Chondrocyte (in vitro differentiated cells): ENCODE measurements at places on chromosomes 1 and 21.

DNA sequence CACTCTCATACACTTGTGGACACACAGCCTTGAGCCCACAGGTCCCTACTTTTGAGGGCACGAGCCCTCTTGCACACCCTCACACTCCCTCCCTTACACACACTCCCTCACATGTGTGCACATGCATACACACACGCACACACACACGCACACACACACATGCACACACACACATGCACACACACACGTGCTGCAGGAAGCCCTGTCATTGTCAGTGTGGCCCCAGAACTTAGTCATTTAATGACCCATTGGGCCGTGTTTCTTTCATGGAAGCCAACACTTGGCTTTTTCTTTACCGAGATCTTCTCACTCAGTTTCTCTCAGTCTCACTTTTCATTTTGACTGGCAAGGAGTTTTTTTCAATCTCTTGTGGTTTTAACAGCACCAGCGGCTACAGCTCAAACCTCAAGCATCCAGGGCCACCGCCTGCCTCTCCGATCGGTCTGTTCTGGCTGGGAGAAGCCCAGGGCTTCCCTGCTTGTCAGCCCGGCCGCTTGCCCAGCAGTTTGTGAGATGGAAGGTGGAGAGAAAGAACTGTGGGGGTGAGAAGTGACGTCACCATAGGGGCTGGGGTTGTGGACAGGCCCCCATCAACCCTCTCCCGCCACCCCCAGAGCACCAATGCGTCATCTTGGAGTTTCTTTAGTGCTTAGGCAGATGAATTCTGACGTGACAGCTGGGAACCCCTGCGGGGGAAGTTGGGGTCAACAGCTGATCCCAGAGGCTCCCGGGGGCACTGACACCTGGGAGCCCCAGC lies 15.8 kb upstream of the TNFRSF8 start:
- no peak for DNase-seq

DNA sequence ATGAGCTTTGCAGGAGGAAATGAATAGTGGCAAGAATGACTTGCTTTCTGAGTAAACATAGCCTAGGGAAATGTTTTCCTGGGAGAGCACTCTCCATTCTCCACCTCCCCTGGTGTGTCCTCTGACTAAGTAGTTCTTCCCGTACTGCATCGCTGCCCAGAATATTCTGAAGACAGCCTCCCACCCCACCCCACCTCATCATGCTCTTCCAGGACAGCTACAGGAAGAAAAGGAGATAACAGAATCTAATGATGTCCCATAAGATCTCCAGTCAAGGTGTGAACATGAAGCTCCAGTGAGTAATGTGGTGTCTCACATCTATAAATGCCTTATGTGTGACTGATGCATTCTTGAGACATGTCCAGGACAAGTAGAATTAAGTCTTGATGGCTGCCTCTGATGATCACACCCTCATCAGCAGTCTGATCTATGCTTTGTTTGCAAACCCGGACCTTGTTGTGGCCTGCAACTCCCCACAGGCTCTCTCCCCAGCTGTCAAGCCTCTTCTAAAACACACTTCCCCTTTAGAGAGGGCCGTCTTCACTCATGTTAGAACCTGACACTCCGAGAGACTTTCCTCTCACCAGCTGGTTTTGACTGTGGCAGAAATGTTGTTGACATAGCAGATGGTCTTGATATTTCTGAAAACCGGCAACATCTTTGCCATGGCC lies 183.0 kb downstream of the CYYR1 start:
- DNase-seq, result no peak

GRCh38 chr21:14762734-14763694 lies 216.9 kb upstream of the SAMSN1 start:
- no peak for DNase-seq

- no peak for DNase-seq
Measured at GRCh38 chr1:18211764-18212163, 104.2 kb downstream of the IGSF21 start.

DNA sequence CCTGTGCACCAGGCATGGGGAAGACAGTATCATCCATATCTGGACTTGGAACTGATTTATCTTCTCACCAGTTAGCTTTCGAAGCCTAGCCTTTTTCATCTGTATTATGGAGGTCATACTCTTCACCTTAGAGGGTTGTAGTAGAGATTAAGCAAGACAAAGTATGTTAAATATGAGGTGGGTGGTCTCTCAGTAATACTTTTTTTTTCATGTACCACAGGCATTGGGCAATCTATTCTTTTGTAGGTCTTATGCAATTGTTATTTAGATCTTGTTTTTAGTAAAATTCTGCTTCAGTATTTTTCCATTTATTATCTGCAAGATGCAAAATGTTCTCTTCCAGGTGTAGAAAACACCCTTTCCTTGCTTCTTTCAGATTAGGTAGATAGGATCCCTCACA lies 35.2 kb upstream of the OR2B11 start:
- DNase-seq, result no peak

GRCh38 chr1:109777980-109778625 lies 14.4 kb upstream of the EPS8L3 start:
- DNase-seq, result peak; percentile 42

DNA sequence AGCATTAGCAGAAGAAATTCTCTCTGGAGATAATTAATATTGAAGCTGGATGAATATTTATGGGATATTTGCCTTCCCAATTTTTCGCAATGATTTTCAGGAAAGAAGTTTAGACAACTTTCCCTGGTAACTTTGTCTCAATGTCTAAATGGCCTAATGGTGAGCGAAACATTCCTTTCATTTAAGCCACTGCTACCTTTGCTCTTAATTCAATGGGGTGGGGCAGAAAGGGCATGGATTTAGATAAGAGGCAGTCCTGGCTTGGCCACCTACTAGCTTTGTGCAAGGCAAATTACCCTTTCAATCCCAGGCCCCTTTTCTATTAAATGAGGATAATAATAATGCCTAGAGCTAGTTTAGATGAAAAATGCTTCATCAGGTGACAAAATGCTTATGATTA lies 27.1 kb upstream of the LYST start:
- DNase-seq, result no peak

- no peak for DNase-seq
Measured at GRCh38 chr1:58346036-58346355, 200.5 kb downstream of the OMA1 start.

DNA sequence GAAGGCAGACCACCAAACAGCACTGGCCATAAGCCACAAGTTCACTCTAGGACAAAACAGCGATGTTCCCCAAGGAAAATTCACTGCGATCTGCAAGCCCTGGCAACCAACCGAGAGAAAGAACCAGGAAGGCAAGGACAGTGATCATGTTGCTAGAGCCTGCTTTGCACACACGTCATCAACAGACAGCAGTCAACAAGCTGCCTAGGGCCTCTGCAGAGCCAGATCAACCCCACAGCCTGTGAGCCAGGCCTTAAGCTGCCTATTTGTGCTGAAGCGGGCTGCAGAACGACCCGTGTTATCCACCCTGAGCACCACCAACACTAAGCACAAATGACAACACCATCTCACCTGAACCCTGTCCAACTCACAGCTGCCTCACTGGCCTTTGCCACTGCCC lies 6.2 kb upstream of the YRDC start:
- no peak for DNase-seq

- no peak for DNase-seq
Measured at GRCh38 chr1:110281363-110282290, 57.5 kb upstream of the RBM15 start.

- no peak for DNase-seq
Measured at GRCh38 chr1:100538913-100539835, 1.2 kb downstream of the GPR88 start.
